Central memory CD4-positive, alpha-beta T cell (primary cell): ENCODE measurements at places on chromosomes 4 and X.

DNA sequence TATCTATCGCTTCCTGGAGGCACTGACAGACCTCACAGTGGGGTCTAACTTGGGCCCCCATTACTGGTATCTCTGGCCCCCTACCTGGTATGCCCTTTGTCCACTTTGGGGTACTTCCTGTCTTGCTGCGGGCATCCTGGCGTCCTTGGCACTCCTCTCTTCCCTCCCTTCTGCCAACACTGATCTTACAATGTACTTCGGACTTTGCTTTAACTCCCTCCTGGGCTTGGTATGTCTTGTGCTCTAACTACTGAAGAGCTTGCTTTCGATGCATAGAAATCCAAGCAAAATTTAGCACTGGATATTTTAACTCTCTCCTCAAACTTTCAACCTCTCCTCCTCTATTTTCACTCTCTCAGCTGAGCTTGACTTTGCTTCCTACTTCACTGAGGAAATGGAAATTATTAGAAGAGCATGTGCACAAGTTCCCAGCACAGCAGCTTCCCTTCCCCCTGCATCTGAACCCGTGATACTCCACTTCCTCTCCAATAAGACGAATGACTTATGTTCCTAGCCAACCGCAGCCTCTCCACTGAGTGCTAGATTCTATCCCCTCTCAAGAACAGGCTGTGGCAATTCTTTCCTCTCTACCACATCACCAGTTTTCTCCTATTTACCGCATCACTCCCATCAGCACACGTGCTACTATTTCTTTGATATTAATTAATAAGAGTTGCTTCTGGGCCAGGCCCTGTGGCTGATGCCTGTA is 52.9 kb downstream of the SUPT20HL2 start:
- DNase-seq: no peak

- no peak for DNase-seq
These were observed 55.0 kb upstream of the NR3C2 start for GRCh38 chr4:148497258-148497657.

DNA sequence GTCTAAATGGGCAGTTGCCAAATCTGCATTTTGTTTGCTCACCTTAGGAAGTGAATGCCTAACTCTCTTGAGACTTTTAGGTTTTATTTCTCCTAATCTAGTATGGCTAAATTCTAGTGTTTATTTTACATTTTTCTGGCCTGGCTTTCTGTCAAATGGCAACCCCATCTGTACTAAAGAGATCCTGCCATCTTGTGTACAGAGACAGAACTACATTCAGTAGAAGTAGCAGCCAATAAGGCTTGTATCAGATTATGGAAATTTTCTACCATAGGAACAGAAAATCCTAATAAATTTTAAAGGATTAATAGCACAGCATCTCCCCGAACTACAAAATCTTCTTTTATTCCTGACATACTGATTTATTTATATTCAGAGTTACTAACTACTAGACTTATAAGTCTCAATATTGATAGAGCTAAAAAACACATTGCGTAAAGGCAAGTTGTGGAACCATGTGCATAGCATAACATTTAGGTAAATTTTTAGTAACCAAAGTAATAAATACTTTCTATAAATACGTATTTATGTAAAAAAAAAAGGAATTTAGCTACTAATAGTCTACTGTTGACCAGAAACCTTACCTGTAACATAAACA is 45.5 kb downstream of the TMEM144 start:
- no peak for DNase-seq

DNA sequence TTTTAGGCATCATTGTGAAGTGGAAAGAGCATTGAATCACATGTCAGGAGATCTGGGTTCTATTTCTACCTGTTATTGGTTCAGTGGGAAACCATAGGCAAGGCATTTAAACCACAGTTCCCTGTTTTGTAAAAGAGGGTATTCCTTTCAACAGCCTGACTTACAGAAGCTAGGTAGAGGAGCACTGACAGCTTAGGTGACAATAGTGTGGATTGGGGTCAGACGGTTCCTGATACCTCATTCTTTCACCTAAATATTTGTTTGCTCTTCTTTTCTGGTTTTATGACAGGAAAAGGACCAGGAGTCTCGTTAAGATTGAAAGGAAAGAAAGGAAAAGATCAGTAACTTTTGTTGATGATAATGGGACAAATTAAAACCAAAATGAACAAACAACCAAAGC is 15.9 kb upstream of the PDLIM5 start:
- no peak for DNase-seq

DNA sequence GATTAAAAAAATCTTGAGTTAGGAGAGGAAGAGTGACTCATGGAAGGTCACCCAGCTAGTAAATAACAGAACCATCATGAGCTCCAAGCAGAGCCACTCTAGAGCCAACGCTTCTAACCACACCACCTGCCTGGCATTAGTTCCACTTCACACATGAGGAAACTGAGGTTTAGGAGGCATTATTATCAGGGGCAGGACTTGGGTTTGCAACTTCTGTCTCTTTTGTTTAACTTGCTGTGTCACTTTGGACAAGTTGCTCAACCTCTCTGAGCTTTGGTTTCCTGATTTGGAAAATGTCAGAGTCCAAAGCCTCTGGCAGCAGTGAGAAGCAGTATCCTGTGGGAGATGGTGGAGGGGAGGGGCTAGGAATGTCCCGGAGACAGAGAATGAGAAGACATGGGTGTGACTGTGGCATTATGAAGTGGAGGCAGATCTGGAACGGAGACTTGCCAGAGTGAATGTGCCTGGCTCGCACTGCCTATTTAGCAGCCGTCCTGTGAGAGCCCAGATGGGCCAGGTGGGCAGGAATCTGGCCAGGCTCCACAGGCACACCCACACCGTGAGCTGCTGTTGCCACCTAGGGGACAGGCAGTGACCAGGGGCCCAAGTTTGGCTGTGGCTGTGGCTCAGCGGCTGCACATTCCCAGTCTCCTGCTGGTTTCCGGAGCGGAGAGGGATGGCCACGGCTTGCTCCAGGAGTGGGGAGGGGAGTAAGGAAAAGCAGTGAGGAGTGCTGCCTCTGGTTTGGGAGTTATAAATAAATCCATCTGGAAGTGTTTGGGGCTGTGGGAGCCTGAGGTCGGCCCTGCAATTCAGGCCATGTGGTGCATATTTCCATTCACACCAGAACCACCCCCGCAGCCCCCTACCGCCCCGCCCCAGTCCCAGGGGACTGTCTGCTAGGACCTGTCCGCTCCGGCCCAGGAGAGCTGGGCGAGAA is 93.4 kb downstream of the NHSL2 start:
- no peak for DNase-seq

DNA sequence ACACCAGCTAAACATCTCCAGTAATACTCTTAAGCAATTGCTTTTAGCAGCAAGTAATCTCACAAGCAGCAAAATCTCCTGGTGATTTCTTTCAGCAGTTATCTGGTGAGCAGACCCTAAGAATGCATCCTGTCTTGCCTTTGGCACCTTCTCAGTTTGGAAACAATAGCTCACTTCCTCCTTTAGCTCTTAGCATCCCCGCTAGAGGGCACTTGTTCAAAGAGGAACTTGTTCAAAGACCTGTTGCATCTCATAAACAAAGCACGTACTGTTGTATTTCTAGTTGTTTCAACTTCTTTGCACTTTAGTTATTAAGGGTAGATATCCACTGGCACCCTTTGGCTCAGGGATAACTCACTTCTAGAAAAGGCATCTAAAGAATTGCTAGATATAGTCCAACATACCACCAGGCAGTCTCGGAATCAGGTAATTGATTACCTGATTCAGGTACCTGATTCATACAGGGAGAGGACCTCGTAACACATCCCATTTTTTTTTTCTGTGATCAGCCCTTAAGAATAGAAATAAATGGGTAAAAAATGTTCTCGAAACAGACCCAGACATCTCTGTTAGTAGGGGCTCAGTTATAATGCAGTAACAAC is 81.9 kb upstream of the QRFPR start:
- peak; percentile 32 for DNase-seq

DNA sequence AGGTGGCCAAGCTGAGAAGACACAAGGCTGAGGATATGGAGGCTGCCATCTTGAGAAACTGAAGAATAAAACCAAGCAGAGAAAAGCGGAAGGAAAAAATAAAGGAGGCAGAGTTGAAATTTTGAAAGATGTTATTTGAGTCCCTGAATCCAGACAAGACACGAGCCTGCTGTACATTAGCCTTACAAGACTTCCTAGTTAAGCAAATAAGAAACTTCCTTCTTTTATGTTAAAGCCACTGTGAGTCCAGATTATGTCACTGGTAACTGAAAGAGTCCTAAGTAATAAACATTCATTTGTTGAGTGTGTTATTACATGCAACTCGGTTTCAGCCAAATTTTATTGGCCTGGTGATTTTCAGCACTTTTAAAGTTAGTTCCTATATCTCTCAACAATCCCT is 30.4 kb downstream of the DRD5 start:
- no peak for DNase-seq

- DNase-seq: no peak
These were observed 34.6 kb downstream of the PRPS2 start for GRCh38 chrX:12825801-12826200.

DNA sequence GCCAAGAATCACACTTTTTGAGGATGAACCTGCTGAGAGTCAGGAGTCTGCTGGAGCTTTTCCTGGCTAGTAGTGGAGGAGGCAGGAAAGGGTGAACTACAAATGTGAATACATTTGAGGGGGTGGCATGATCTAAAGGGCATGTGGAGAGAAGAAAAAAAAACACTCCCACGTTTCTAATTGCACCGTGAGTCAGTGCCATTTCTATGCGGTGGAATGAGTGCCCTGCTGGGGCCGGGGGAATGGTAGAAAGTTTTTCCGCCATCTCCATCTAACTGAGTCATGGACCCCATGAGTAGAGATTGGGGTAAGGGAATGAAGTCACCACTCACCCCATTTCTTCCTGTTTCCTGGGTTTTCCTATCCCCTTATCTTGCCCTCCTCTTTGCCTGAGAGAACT is 19.8 kb downstream of the BEX3 start:
- DNase-seq: no peak

DNA sequence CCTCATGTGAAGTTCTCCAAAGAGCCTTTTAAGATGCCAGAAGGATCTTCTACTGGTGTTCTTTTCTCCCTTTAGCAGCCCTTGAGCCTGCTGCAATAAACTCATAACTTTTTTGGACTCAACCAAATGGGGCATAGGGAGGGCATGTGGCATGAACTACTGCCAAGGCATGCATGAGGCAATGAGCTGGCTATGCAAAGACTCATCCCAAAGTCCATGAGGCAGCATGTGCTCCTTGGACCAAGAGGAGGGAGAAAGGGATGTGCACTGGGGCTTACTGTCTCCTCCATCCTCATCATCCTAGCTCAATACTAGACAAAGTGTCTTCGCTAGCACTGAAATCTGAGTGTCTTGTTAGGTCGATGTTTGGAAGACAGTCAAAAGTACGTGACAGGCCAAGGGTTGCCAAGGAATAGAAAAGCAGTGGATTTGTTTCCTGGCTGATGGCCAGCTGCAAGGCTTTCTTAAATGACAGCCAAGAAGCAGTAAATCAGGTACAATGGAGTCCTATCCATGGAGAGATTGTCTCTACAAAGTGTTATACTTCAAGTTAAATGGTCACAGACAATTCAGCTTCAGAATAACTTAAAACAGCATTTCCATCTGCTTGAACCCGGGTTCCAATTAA is 44.5 kb upstream of the ATXN3L start:
- no peak for DNase-seq

- DNase-seq: no peak
These were observed 798.9 kb upstream of the AADAT start for GRCh38 chr4:170888660-170889059.

DNA sequence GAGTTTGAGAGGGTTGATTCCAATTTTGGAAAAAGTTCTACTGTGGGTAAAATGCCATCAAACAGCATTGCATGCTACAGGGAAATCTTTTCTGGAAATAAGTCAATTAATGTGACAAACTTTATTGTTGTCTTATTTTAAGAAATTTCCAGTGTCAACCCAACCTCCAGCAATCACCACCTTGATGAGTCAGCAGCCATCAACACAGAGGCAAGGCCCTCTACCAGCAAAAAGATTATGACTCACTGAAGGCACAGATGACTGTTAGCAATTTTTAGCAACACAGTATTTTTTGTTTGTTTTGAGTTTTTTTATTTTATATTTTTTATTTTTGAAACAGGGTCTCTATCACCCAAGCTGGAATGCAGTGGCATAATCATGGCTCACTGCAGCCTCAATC is 165.4 kb upstream of the C1QTNF7 start:
- no peak for DNase-seq

- DNase-seq: peak; percentile 67
These were observed 21.7 kb upstream of the MTM1 start for GRCh38 chrX:150546711-150547153.

DNA sequence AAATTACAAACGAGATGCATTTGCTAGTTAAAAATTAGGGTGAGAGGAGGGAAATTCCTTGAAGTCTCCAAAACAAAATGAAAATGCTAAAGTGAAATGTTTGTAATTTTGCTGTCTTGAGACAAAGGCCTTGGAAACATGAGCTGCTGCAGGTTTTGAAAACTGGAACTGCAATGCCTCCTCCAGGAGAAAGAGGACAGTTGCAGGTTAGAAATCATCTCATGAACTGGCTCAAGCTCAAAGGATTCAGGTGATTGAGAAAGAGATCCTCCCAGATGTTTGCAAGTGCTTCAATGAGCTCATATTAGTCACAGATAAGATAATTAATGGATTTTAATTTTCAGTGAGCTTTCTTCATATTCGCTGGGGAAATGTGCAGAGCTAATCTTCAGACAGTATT is 32.4 kb downstream of the SMPX start:
- DNase-seq: no peak

DNA sequence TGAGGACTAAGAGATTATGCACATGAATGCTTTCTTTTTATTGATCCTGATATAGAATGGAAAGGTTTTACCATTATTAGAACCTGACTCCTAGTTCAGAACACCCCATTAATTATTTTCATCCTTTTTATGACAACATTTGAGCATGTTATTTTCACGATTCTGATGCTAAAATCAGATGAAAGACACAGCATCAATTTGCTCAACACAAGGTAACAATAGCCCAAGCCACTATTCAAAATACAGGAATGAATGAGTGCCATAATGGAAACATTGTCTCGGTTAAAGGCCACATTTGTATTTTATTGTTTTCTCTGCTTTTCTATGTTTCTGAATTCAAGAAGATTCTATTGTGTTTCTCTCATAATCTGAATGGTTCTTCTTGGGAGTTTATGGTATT is 126.3 kb upstream of the POF1B start:
- no peak for DNase-seq

- no peak for DNase-seq
These were observed 135.8 kb upstream of the IL1RAPL2 start for GRCh38 chrX:104430072-104430741.

- no peak for DNase-seq
These were observed 14.9 kb upstream of the PPEF1 start for GRCh38 chrX:18692541-18692940.
